Stimulated activated CD8-positive, alpha-beta memory T cell treated with anti-CD3 and anti-CD28 coated beads, Interleukin-7, amount 100 ng/mL, for 1 hour (primary cell): ENCODE measurements at places on chromosomes 13 and 19.
A peak's percentile ranks its signal among the peaks of the same experiment; 100 is the strongest.

GRCh38 chr13:72514146-72514545, 213.3 kb downstream of the MZT1 start:
- DNase-seq, result no peak

- no peak for DNase-seq
Measured at GRCh38 chr19:10518444-10519361, 1.5 kb upstream of the S1PR5 start.

GRCh38 chr13:59360108-59360507, 803.6 kb downstream of the DIAPH3 start:
- DNase-seq, result no peak

GRCh38 chr19:41999071-41999877, 5.2 kb upstream of the ATP1A3 start:
- no peak for DNase-seq

DNA sequence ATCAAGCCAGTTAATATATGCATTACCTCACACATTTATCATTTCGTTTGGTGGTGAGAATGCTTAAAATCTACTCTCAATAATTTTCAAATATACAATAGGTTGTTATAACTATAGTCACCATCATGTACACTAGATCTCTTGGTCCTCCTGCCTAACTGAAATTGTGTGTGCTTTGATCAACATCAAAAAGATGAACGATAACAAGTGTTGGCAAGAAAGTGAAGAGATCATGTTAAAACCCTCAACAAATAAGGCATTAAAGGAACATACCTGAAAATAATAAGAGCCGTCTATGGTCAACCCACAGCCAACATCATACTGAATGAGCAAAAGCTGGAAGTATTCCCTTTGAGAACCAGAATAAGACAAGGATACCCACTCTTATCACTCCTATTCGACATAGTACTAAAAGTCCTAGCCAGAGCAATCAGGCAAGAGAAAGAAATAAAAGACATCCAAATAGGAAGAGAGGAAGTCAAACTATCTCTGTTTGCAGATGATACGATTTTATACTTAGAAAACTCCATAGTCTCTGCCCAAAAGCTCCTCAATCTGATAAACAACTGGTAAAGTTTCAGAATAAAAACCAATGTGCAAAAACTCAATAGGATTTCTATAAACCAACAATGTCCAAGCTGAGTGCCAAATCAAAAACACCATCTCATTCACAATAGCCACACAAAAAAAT, 27.9 kb upstream of the OR10H1 start:
- DNase-seq, result no peak

GRCh38 chr13:105452895-105453294, 1082.6 kb downstream of the EFNB2 start:
- DNase-seq, result no peak

DNA sequence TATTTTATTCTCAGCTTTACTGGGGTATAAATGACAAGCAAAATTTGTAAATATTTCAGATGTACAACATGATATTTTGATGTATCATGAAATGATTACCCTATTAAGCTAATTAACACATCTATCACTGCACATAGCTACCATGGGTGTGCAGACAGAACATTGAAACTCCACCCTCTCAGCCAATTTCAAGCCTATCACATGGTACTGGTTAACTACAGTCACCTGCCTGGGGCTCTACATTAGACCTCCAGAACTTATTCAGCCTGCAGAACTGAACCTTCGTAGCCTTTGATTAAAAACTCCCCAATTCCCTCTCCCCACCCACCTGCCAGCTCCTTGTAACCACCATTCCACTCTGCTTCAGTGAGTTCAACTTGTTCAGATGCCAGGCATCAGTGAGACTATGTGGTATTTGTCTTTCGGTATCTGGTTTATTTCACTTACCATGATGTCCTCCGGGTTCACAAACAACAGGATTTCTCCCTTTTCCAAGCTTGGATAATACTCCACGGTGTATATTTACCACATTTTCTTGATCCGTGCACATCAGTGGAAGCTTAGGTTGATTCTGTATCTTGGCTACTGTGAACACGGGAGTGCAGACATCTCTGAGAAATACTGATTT, 19.2 kb downstream of the RAB20 start:
- no peak for DNase-seq

- DNase-seq, result no peak
Measured at GRCh38 chr19:50231821-50232220, 28.4 kb downstream of the MYH14 start.

DNA sequence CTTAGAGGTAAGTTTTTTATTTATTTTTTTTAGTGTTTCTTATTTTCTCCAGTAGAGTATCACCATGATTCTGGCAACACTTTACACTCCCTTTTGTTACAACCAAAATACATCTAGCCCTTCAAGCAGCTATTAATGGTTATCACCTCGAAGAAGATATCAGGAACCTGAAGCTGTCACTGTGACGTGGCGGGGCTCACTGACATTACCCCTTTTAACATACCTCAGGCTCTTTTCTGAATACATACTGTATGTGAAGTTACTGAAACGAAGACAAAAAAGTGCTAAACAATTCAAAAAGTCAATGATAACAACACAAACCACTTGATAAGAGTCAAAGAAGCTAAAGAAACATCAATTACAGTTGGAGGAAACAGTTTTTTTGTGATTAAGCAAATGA, 1218.7 kb downstream of the EFNB2 start:
- DNase-seq, result no peak

GRCh38 chr19:29323440-29324290, 110.7 kb upstream of the UQCRFS1 start:
- DNase-seq, result no peak

- DNase-seq, result no peak
Measured at GRCh38 chr13:111217641-111218040, 102.5 kb downstream of the ARHGEF7 start.

DNA sequence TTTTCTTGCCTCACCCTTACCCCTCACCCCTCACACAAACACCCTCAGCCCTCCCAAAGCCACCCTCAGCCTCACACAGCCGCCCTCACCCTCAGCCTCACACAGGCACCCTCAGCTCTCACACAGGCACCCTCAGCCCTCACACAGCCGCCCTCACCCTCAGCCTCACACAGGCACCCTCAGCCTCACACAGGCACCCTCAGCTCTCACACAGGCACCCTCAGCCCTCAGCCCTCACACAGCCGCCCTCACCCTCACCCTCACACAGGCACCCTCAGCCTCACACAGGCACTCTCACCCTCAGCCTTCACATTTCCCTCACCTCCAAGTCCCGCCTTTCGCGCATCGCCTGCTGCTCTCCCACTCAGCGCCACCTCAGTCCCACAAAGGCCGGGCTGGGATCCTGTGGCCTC, 287 bp upstream of the ZSCAN22 start:
- DNase-seq, result no peak

GRCh38 chr13:74250738-74251190, 116.6 kb upstream of the KLF12 start:
- DNase-seq, result no peak

DNA sequence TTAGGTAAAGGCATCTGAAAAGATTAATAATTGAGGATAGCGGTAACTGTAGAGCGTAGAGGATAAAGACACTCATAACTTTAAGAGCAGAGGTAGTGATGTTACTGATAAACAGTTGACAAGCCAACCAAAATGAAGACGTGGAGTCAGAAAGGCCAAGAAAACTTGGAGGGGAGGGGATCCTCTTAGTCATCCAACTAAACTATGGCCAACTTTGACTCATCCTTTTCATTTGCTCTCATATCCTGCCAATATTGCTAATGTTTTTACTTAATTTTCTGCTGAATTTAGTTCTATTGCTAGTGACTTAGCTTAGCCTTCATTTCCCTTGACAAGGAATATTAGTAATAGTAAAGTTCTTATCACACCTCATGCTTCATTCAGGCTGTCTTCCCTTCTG, 13.4 kb downstream of the ITGBL1 start:
- no peak for DNase-seq

- DNase-seq, result no peak
Measured at GRCh38 chr13:112064222-112064621, 2.7 kb upstream of the SOX1 start.

- DNase-seq, result no peak
Measured at GRCh38 chr19:54517483-54517882, 14.9 kb downstream of the LAIR2 start.

GRCh38 chr19:50416034-50416977, 2.4 kb upstream of the SPIB start:
- DNase-seq, result no peak

DNA sequence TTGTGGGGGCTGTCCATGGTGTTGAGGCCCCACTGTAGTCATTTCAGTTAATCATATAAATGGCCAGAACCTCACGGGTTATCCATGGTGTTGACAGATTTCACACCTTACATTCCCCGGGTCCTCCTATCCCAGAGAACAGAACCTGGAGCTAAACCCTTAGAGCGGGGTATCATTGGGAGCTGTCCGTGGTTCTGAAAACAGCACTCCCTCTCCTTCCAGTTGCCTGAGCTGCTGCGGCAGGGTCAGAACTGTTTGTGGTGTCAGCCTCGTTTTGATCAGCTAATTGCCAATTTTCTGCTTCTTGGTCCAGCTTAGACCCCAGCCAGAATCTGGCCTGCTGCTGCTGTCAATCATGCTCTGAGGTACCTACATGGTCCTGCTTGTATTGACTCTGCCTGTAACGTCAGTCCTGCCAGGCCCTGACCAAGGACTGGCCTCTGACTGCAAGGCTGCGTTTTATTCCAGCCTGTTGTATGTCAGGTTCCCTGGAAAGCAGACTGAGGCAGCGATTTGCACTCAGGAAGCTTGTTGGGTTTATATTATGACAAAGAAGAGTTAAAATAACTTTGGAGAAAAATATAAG, 55.8 kb upstream of the KCTD15 start:
- DNase-seq, result no peak

DNA sequence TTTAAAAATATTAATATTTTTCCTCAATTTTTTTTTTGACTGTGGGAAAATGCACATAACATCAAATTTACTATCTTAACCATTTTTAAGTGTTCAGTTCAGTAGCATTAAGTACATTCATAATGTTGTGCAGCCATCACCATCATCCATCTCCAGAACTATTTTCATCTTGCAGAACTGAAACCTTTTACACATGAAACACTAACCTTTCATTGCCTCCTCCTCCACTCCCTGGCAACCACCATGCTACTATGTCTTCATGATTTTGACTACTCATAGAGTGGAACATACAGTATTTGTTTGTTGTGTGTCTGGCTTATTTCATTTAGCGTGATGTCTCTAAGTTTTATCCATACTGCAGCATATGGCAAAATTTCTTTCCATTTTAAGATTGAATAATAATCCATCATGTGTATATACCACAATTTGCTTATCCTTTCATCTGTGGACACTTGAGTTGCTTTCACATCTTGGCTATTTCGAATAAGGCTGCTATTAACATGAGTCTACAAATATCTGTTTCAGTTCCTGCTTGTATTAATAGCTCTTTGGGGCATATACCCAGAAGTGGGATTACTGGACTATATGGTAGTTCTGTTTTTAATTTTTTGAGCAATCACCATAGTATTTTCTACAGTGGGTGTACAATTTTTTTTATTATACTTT, 376.4 kb downstream of the MTUS2 start:
- DNase-seq, result no peak

GRCh38 chr19:51473009-51473707, 5.2 kb upstream of the CEACAM18 start:
- DNase-seq, result peak; percentile 74

- no peak for DNase-seq
Measured at GRCh38 chr19:29120466-29120865, 92.5 kb downstream of the UQCRFS1 start.

- peak; percentile 37 for DNase-seq
Measured at GRCh38 chr19:49056101-49056901, 1.2 kb downstream of the CGB7 start.

- no peak for DNase-seq
Measured at GRCh38 chr13:88648598-88649373, 977.6 kb downstream of the SLITRK5 start.

DNA sequence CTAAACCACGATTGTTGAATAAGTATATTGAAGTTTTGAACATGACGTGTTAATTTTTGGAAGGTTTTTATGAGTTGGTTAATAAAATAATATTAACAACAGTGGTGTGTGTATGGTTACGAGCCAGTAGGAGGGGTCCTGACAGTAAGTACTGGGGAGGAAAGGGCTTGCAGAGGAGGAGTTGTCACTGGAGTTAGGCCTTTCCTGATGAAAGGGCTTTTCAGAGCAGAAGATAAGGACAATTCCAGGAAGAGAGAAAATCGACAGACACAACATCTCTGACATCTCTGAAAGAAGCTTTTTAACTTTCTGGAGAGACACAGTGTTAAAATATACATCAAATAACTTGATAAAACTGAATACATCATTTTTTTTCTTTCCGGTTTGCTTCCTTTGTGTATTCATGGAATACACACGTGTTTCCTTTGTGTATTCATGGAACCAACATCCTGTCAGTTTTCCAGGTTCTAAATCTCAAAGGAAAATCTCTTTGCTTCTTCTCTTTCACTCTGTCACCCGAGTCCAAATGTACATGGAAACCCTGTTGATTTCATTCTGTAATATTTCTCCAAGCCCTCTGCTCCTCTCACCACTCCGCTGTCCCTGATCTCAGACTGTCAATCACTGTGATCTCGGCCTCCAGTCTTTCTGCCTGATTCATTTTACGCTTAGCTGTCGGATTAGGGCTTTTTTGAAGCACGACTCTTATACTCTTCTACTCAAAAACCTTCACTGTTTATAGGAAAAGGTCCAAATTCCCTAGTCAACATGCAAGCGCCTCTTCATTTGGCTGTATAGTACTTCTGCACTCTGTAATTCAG, 374.4 kb downstream of the DLEU7 start:
- no peak for DNase-seq

- no peak for DNase-seq
Measured at GRCh38 chr19:6100284-6100915, 9.9 kb downstream of the RFX2 start.

GRCh38 chr13:54637366-54637765, 1608.8 kb downstream of the OLFM4 start:
- DNase-seq, result no peak

- no peak for DNase-seq
Measured at GRCh38 chr13:68535329-68535728, 1305.2 kb upstream of the PCDH9 start.

DNA sequence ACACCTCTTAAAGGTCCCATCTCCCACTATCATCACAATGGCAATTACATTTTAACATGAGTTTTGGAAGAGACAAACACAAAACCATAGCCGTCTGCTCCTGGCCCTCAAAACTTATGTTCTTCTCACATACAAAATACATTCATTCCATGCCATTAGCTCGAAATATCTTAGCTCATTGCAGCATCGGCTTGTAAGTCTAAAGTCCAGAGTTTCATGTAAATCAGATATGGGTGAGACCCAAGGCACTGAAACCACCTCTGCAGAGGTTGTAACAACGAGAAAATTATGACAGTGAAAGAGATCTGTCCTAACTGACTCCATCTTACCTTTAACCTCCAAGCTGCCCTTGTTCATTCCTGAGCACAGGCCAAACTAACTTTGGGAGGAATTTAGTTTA, 635.0 kb upstream of the SPRY2 start:
- no peak for DNase-seq

- DNase-seq, result no peak
Measured at GRCh38 chr13:114077099-114077932, 55.1 kb downstream of the RASA3 start.

GRCh38 chr19:11205939-11206570, 8.7 kb upstream of the KANK2 start:
- no peak for DNase-seq
